NK-92 treated with Interleukin-12 subunit alpha and Interleukin-12 subunit beta, amount 100 ng/mL, for 24 hours (cell line): ENCODE measurements at places on chromosomes 12 and 14.

- DNase-seq, result no peak
These were observed 2.9 kb upstream of the CLBA1 start for GRCh38 chr14:104982548-104983230.

DNA sequence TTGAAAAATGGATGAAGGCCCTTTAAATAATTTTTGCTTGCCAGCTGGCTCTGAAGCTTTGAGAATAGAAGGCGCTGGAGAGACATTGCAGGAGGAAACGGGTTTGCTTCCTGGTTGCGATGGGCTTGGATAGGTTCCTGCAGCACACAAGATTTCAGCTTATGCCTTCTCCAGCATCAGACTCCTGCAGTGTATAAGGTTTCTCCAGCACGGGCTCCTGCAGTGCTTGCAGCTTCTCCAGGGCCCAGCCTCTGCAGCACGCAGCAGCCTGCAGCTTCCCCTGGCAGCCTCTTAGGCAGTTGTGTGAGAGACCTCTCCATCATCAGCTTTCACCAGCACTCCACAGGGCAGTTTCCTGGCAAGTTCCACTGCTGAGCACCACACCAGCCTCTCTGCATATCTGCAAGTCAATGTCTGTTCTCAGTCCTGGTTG lies 78.7 kb upstream of the ZDHHC17 start:
- no peak for DNase-seq

- no peak for DNase-seq
These were observed 756.5 kb upstream of the LRFN5 start for GRCh38 chr14:40850191-40850590.

DNA sequence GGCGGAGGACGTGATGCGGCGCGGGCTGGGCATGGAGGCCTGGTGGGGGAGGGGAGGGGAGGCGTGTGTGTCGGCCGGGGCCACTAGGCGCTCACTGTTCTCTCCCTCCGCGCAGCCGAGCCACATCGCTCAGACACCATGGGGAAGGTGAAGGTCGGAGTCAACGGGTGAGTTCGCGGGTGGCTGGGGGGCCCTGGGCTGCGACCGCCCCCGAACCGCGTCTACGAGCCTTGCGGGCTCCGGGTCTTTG lies 303 bp downstream of the GAPDH start:
- DNase-seq, result peak; percentile 70

- no peak for DNase-seq
These were observed 26.7 kb downstream of the TOGARAM1 start for GRCh38 chr14:44988694-44989093.

GRCh38 chr12:109582636-109583035 lies 9.0 kb downstream of the MVK start:
- DNase-seq, result no peak

DNA sequence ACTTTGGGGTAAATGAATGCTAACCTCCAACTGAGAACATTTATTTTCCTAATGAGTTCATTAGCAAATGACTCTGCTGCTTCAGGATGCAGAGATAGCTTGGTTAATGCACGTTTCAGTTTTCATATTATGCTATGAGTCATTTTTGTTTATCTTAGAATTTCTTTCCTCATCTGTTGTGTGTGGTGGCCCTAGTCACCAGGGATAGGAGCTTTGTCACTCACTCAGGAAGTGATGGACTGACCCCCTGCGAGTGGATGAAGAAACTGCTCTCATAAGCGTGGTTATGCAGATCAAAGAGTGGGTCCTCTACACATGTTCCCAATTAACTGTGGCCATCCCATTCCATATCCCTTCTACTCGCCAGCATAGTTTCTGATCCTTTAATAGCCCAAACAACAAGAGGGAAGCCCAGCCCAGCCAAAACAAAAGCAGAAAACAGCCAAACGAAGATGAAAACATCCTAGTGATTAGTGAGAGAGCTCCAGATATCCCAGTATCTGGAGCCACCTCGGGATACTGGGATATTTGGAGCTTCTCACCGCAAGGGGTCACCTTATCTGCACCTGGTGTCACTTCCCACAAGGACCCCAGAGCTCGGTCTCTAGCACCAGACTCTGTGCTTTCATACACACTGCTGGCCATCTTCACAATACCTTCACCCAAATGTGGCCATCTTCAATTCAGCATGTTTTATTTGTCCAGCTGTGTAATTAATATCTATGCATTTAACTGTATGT lies 8.6 kb downstream of the TC2N start:
- DNase-seq, result peak; percentile 50

DNA sequence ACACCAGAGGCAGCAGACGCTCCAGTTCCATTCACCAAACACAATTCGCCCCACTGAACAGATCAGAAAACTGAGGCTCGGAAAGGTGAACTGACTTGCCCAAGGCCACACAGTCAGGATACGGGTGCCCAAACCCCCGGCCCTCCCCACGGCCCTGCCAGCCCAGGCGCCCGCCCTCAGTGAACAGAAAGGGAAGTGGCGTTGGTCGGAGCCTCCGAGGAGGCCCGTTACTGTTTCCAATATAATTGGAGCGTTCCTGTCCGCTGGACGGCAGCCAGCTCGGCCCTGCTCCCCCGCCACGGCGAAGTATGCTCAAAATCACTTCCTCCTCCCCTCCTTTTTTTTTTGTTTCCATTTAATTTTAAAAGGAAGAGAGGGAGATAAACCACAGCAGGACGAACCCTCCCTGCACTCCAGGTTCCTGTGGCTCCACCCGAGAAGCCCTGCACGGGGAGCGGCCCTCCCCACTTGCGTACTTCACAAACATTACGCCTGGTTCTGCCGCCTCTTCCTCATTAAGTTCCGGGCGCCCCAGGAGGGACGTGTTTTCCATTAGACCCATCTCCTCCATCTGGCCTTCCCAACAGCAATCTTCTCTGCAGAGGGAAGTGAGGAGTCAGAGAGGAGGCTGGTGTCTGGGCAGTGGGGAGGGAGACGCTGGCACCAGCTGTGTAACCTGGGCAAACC lies 61.1 kb downstream of the NCOR2 start:
- DNase-seq, result no peak

DNA sequence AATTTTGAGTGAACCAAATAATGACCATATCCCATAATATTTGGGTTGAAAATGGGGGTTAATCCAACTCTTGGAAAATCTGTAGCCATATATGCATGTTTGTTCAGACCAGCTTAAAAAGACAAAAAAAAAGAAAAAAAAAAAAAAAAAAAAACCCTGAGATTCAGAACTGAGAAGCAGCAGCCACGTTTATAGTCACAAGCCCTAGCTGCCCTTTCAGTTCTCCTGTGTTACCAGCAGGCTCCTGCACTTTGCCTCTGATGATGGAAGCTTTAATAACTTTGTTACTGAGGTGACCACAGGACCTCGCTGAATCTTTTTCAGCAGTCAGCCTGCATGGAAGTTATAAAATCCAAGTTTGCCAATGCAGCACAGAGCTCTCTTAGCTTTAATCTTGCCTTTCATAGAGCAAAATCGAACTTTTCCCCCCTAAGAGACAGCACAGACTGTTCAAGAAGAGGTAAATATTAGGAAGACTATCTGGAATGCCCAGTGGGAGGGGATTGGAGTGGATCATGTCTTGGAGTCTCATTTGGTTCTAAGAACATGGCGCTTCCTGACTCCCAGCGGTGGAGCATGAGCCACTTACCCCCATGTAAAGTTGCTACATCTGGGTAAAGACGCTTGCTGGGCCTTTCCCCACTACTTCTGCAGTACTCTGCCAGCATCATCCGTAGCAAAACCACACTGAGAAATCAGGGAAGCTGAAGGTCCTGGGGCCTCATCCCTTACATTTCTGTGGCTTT lies 20.6 kb downstream of the GNG2 start:
- DNase-seq, result no peak

GRCh38 chr12:58915634-58916033 lies 4.7 kb downstream of the LRIG3 start:
- DNase-seq, result no peak

- DNase-seq, result no peak
These were observed 16.9 kb downstream of the CDKN1B start for GRCh38 chr12:12734054-12734453.

DNA sequence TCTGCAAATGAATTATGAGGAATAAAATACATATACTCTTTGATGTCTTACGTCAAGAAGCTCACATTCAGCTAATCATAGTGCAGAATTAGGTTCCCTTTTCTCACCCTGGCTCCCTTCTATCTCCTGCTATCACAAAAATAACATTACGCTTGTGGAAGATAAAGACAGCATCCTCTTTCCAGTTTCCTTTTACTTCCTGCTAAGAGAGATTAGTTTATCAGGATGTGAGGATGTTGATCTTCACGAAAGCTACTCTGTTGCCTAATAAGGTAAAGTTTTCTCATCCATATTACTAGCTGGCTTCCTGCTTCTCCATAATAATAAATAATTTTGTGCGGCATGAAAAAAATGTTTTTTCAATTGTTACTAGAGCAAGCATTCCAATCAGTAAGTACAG lies 217.7 kb upstream of the DCN start:
- no peak for DNase-seq

GRCh38 chr12:38528527-38528926 lies 212.0 kb downstream of the ALG10B start:
- DNase-seq, result no peak

- DNase-seq, result no peak
These were observed 9.2 kb downstream of the GLIPR1 start for GRCh38 chr12:75489613-75490210.

GRCh38 chr12:75556311-75556899 lies 45.0 kb upstream of the KRR1 start:
- DNase-seq, result no peak
